ENCODE measurements at places on chromosomes 16 and 17.

DNA sequence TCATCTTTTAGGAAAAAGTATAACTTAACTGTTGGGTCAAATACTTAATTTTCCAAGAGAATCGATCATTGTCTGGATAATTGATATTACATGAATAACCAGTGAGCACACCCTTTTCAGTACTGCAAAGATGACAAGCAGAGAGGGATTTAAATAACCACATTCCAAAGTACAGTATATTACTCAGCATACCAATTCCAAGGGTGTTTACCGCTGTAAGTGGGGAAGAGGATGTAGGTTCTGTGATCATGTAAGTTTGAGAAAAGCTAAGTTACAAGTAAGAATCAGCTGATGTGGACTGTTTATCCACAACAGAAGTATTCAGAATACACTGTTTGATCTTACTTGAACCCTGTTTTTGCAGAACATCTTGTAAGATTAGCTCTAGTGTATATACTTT lies 6.1 kb downstream of the GDE1 start:
- no peak for DNase-seq

- DNase-seq = no peak
Measured at GRCh38 chr17:79444198-79444597, 166.7 kb downstream of the RBFOX3 start.

GRCh38 chr17:51995797-51996403 lies 162.6 kb downstream of the CA10 start:
- no peak for DNase-seq

- no peak for DNase-seq
Measured at GRCh38 chr17:8341456-8341855, 1.8 kb downstream of the ODF4 start.

DNA sequence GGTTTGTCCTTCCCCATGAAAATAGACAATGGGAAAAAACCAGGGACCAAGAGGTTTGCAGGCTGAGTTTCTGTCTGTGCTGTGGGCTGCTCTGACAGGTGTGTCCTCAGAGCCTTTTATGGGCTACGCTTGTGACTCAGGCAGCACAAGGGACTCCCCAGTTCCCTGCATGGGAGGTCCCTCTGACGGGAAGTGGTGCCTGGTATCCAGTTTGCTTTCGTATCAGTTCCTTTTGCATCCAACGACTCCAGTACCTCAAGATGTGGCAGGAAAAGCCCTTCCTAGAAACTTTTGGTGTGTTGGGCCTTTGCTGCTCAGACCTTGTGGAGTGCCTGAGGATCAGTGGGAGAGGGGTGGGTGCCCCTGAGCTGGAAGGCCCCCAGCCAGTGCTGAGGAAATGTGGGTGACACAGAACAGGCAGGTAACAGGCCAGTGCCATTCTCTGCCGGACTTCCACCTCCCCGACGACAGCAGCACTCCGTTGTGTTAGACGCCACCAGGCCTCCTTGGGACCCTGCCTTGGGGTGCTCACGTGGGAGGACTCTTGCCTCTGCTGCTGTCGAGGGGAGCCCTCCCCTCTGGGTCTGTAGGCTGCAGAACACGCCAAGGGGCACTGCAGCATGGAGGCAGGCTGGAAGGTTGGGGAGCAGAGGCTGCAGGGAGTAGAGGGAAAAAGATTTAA lies 38.4 kb upstream of the IRF8 start:
- DNase-seq = no peak

- no peak for DNase-seq
Measured at GRCh38 chr16:67101311-67102082, 8.2 kb upstream of the PHAF1 start.

- peak; percentile 38 for DNase-seq
Measured at GRCh38 chr17:80855948-80856862, 135.4 kb upstream of the CHMP6 start.

GRCh38 chr17:10050597-10051101 lies 145.6 kb upstream of the RCVRN start:
- no peak for DNase-seq

DNA sequence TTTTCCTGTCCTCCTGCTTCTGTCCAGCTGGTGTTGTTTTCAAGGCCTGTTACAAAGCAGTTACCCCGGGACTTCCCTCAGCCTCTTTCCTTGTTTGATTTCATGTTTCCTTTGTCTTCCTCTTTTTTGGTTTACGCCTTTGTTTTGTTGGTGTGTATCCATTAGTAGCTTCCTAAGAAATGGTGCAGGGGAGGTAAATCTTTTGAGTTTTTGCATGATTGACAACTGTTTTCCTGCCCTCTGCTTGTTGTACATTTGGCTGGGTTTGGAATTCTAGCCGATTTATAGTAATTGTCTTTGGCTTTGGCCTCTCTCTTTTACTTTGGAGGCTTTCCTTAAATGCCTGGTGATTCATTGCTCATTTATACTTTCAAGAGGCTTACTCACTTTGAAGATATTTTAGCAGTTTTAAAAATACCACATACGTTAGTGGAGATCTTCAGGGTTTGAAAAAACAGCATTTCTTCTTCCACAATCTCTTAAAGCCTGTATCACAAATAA lies 32.8 kb downstream of the DNAH2 start:
- DNase-seq = no peak

- no peak for DNase-seq
Measured at GRCh38 chr17:78544881-78545755, 32.1 kb downstream of the DNAH17 start.

- DNase-seq = no peak
Measured at GRCh38 chr17:14355556-14355955, 54.7 kb downstream of the HS3ST3B1 start.

- no peak for DNase-seq
Measured at GRCh38 chr16:69495821-69496220, 69.9 kb upstream of the NFAT5 start.

DNA sequence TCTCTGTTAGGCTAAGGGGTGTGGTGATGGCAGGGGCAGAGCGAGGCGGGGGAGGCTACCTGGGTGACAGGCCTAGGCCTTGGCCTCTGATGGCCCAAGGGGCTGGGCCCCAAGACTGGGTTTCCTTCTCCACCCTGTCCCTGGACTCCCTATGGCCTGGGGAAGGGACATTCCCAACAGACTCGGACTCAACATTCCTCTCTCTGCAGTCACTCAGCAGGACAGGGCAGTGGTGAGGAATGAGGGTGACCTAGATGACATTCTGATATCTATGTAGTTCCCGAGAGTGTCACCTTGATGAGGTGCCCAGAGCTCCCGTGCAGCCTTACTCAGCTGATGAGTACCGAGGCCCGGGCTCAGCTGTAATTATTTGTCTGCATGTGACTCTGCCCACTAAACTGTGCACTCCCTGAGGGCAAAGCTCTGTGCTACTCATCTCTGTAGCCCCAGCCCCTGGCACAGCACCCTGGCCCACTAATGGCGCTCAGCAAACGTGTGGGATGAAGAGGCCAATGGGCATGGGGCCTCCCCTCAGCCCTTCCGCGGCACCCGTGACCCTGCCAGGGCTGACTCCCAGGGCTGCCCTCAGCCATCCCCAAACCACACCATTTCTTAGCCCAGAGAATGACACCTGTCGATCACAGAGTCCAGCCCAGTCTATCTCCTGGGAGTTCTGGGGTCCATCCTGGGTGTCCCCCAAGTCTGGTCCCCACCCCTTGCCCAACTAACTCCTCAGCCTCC lies 2.2 kb downstream of the PLCD3 start:
- no peak for DNase-seq

DNA sequence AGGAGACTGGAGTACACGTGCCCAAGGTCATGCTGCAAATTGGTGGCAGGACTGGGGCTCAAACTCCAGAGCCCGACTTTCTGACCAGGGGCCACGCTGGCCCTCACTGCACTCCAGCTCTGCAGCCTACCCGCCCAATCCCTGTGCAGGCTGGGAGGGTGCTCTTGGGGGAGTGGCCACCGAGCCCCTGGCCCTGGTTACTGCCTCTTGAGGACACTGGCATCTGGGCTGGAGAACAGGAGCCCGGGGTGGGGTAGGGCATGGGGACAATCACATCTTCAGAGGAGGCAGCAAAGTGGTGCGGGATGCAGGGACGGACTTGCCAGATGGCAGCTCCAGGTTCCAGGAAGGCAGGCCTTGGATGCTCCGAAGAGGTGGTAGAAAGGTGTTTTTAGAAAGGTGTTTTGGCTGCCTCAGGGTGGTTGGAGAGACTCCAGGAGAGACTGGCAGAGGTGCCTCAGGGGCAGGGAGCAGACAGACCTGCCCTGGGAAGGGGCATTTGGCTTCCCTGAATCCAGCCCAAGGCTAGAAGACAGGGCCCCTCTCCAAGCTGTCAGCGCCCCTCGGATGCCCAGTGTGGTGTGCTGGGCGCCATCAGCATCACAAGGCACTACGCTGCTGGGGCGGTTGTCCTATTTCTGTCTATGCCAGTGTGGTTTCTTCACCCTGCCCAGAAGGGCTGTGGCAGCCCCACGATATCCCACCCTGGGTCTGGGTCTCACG lies 220.6 kb downstream of the NTN1 start:
- no peak for DNase-seq

GRCh38 chr17:49252148-49252695 lies 21.6 kb upstream of the PHOSPHO1 start:
- DNase-seq = no peak

DNA sequence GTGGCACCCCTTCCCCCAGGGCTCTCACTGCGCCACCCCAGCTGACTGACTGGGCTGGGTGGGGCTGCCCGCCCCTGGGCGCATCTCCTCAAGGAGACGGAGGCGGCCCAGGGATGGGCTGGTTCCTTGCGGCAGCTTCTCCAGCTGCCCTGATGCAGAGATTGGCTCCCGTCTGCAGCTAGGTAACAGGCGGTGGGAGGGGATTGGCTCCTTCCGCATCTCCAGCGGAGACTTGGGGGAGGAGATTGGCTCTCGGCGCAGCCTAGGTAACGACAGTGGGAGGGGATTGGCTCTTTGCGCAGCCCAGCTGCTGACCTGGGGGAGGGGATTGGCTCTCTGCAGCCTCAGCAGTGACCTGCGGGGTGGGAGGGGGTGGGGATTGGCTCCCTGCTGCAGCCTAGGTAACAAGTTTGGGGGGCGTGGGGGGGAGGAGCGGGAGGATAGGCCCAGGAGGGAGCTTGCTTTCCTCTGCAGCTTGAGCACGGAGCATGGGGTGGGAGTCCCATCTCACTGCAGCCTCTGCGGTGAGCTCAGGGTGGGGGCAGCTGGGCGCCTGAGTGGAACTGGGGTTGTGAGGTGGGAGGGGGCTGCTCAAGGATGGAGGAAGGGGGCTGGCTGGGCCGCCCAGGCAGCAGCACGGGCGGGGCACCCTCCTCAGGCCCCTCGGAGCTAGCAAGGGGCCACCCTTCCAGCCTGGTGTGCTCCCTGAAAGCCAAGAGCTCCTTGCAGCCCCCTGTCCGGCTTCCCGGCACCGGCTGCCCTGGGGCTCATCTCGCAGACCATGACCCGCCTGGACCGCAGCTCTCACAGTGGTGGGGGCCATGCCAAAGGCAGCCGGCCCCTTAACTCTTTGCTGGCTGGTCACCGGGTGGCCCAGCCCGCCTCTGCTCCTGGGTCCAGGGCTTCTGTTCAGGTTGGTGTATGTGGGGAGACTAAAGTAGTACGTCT lies 6.4 kb downstream of the NFE2L1 start:
- DNase-seq = peak; percentile 87

DNA sequence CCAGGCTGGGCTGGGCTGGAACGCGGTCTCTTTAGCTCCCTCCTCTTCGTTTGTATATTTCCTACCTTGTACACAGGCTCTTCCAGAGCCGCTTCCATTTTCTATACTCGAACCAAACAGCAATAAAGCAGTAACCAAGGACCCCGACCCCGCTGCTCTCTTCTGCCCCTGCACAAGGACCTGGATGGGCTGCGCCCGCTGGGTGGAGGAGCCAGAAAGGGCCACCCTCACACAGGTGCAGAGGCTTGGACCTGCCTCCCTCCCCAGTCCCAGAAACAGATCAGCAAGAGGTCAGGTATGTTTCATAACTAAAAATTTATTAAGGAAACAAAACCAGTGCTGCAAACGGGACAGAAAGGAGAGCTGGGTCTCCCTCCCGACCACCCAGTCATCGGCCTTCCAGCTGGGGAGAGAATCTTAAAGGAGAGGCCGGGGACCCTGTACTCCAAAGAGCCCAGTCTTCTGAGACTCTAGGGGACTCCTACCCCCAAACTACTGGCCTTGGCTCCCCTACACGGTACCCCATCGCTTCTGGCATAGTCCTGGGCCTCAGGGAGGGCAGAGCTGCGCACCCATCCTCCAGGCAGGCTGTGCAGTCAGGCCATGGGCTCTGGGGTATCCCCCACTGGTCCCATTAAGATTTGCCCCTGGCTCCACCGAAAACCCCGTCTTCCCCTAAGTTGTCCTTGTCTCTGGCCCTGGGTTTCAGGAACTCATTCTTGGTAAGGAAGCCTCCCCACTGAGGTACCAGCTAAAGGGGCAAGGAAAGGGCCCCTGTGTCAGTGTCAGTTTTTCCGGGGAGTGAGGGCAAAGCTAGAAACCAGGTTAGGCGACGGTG lies 4.9 kb downstream of the HIC1 start:
- no peak for DNase-seq

DNA sequence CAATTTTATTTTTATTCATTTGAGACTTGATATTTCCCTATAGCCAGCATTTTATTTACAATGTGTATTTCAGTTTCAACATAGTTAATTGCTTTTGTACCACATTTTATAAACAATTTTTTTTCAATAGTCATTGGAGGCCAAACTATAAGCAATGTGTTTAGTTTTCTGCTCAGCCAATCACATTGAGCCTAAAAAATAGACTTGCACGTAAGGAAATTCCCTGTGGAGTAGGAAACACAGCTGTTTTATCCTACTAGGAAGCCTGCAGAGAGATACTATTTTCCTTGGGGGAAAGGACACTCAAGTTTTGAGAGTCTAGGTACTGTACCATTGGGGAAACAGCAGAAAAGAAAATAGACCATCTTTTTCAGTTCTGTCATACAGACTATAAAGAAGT lies 410.2 kb upstream of the GOT2 start:
- no peak for DNase-seq

- DNase-seq = peak; percentile 68
Measured at GRCh38 chr17:78925662-78926555, 722 bp upstream of the TIMP2 start.

Data from Ammon's horn (tissue), 1 donor.